ENCODE measurements at places on chromosomes 12 and 14.

DNA sequence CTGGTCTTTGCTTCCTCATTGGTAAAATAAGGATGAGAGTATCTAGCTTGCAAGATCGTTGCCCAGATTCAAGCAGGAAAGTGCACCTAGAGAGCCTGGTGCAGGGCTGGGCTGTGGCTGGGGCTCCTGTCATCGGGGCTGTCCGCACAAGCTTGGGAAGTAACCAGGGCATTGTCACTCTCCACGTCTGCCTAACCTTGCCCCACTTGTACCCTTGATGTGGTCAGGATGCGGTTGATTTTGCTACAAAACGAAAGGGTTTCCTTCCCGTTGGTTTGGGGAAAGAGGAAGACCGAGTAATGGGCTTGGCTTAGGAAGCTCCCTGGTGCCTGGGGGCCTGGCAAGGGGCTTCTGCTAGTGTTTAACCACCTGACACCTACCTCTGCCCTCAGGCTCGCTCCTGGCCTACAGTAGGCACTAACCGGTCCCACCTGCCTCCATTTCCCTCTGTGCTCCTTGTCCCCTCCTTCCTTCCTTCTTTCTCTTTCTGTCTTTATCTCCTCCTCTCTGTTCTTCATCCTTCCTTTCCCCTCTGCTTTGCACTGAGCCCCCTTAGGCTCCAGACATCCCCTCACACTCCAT, 21.8 kb downstream of the MVK start:
- no peaks in the 10 kb centered on the region for H3K36me3 ChIP-seq
- no peak overlapping the region for H3K27ac ChIP-seq
- no peaks in the 10 kb centered on the region for H3K27me3 ChIP-seq

DNA sequence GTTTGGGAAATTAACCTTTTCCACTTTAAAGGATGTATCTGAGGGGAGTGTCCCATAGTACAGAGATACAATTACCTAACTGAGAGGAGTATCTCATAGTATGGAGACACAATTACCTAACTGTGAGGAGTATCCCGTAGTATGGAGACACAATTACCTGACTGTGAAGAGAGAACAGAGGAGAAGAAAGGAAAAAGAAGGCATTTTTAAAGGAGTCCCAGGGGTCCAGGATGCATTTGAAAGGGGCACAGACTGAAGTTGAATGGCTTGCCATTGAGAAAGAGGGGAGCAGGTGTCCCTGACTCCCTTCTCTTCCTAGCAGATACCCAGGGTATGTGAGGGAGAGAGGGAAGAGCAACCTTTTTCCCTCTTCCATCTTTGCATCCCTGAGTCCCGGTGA, 17.9 kb downstream of the KLRF2 start:
- no peaks in the 10 kb centered on the region for H3K4me1 ChIP-seq
- no peaks in the 10 kb centered on the region for H3K36me3 ChIP-seq
- H3K27ac ChIP-seq = no peak overlapping the region
- H3K27me3 ChIP-seq = no peaks in the 10 kb centered on the region
- no peak for DNase-seq
- H3K4me3 ChIP-seq = no peak overlapping the region

GRCh38 chr14:104974665-104975390, 3.3 kb downstream of the AHNAK2 start:
- DNase-seq = no peak
- peaks cover 16% of the 10 kb centered on the region for H3K27me3 ChIP-seq
- peaks cover 7% of the 10 kb centered on the region for H3K4me1 ChIP-seq
- H3K27ac ChIP-seq = no peak overlapping the region

DNA sequence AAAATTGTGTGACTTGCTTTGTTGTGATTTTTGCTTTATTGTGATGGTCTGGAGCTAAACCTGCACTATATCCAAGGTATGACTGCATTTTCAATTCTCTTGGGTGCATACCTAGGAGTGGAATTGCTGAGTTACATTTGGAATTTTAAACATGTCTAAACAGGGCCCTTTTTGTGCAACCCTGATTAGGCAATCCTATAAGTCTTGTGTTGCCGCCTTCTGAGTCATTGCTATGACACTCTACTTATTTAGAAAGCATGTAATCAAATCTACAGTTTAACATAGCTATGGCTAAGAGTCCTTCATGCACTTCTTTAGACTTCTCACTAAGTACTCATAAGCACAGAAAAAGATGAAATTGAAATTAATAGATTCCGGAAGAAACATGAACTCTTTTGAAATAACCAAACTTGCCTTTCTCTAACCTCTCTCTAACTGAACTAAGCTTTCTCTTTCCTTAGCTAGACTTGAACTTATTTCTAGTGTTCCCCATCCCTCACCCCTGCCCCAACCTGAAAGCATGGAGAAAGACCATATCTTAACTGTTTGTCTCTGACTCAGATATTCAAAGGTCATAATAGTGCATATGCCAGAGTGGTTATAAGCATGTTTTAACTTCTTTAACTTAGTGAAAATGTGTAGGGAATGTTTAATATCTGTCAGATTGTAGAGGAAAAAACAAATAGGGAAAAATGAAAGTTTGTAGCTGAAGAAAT, 203.0 kb downstream of the SNAPC1 start:
- no peaks in the 10 kb centered on the region for H3K27me3 ChIP-seq
- no peaks in the 10 kb centered on the region for H3K4me1 ChIP-seq
- no peak for DNase-seq
- H3K36me3 ChIP-seq = no peaks in the 10 kb centered on the region

DNA sequence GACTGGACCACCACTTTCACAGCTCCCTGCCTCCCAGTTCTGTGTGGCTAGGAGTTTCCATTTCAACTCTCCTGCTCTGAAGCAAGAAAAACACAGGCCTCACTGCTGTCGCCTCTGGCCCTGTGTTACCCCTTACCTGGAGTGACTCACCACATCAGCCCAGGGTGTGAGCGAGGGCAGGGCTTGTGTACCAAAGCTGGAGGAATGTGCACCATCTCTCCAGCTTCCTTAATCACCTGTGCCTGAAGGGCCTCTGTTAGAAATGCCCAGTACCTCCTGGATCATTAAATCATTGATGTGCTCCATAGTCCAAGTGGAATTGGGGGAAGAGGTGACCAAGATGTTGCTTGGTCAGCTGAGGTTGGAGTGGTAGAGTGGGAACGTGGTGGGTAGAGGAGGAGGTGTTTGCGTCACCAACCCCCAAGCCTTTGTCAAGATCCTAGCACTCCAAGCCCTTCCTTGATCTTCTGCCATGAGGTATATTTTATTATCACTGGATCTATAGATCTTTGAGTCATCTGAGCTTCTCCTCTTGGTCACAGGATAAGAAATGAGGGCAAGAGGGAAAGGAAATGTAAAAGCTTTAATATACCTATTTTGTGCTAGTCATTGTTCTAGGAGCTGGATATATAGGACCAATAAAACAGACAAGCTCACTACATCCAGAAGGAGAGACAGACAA, 51.3 kb downstream of the SSPN start:
- no peaks in the 10 kb centered on the region for H3K27me3 ChIP-seq
- H3K36me3 ChIP-seq = no peaks in the 10 kb centered on the region
- H3K4me3 ChIP-seq = no peak overlapping the region
- H3K4me1 ChIP-seq = no peaks in the 10 kb centered on the region
- DNase-seq = no peak

DNA sequence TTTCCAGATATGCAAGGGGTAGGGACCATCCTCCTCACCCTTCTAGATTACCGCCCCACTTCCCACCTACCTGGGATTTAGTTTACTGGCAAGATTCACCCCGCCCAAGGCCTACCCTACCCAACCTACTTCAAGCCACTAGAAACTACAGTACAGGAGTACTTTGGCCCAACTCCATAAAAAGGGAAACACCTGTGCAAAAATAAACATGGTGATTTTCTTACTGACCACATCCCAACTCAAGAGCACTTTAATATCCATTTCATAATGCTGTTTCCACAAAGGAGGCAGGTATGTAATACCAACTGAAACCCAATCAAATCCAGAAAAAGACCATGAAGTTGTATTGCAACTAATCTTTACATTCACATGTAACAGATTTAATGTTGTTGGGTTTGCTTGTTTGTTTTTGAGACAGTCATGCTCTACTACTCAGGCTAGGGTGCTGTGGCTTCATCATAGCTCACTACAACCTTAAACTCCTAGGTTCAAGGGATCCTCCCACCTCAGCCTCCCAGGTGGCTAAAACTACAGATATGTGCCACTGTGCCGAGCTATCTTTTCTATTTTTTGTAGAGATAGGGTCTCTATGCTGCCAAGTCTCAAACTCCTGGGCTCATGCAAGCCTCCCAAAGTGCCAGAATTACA, 41.7 kb upstream of the RAP1B start:
- H3K27me3 ChIP-seq = no peaks in the 10 kb centered on the region
- no peak for DNase-seq
- H3K4me1 ChIP-seq = peaks cover 18% of the 10 kb centered on the region
- no peak overlapping the region for H3K4me3 ChIP-seq
- no peaks in the 10 kb centered on the region for H3K36me3 ChIP-seq

GRCh38 chr14:22547313-22547947, 41.6 kb downstream of the DAD1 start:
- peak overlapping the region; percentile 66 for H3K27ac ChIP-seq
- peaks cover 98% of the 10 kb centered on the region for H3K4me1 ChIP-seq
- peaks cover 92% of the 10 kb centered on the region for H3K36me3 ChIP-seq
- no peaks in the 10 kb centered on the region for H3K27me3 ChIP-seq
- DNase-seq = no peak
- H3K4me3 ChIP-seq = peak overlapping the region; percentile 49

GRCh38 chr14:75204116-75204515, 27.7 kb upstream of the TMED10 start:
- H3K27me3 ChIP-seq = no peaks in the 10 kb centered on the region
- no peak overlapping the region for H3K4me3 ChIP-seq
- DNase-seq = no peak
- H3K27ac ChIP-seq = no peak overlapping the region
- no peaks in the 10 kb centered on the region for H3K4me1 ChIP-seq

All from CD8-positive, alpha-beta memory T cell (primary cell).